ENCODE measurements at places on chromosomes 5 and 9.

- DNase-seq = no peak
These were observed 140.7 kb downstream of the FANCC start for GRCh38 chr9:95176755-95177319.

DNA sequence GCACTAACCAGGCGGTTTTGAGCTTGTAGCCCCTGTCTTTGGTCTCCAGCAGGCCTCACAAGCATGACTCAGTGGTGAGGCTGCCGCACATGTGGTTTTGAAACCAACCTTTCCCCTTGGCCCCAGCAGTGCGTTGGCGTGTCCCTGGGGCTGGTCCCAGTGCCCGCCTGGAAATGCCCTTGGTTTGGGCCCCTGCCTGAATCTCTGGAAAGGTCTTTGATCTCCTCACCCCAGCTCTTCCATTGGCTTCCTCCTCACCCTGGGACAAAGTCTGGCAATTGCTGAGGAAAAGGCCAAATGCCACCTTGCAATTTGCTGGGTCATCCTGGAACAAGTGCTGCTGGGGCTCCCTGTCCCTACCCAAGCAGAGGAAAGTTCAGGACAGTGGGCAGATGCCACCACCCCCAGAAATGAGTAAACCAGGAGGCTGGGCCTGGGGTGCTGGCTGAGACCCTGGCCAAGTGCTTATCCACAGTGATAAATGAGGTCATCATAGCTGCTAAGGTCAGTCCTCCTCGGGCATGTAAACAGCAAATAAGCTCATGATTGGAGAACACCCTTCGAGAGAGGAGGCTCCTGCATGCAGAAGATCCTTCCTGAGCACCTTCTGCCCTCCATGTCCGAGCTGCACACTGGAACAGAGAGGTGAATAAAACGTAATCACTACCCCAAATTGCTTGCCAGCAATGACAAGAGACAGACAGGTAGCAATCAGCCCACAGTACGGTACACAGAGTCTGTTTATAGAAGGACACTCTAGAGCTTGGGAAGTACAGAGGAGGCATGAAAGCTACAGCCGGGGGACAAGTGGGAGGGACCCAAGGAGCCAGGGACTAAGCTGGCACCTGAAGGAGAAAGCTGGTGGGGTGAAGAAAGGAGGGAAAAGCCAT is 98.9 kb upstream of the CPEB4 start:
- no peak for DNase-seq

DNA sequence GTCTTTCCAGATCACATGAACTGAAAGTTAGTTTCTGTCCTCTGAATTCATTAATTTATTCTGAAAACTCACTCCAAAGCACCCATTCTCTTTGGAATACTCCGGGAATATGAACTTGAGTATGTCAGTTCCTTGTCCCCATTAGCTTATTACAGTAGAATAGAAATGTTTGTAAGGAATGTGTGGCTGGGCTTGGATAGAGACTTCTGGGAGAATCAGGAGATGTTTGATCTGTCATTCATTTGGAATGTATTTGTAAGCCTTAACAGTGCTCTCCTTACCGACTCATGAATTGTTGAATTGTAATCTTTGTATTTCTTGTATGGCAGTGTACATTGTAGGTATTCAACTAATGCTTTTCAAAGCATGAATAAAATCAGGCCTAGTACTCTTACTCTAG is 548.4 kb downstream of the LRRC70 start:
- DNase-seq = no peak

DNA sequence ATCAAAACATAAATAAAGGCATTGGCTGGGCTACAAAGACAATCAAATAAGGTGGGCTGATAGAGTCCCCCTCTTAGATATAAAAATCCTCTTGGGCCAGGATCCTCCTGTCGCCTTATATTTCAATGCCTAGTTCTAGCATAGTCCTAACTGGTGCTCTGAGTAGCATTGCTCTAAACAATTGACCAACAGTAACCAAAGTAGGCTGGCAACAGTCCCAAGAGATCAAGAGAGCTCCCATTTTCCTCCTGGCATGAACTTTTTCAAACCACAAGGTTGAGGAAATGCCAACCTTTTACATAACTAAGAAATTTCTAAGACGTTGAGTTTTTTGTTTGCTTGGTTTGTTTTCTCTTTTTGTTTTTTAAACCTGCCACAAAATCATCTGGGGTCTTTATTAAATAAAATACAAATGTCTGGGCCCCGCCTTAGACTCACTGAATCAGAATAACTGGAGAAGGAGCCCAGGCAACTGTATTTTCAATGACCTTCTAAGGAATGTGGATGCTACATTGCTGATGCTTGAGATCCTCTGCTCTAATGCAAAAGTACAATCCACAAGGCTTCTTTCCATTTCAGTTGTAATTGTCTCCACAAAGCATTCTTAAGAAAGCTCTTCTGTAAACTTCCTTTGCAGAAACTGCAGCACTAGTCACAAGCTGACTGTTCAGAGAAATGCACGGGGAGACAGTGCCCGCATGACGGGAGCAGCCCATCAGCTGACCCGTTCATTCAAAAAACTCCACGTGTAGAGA is 2.9 kb downstream of the SLC45A2 start:
- DNase-seq = no peak

DNA sequence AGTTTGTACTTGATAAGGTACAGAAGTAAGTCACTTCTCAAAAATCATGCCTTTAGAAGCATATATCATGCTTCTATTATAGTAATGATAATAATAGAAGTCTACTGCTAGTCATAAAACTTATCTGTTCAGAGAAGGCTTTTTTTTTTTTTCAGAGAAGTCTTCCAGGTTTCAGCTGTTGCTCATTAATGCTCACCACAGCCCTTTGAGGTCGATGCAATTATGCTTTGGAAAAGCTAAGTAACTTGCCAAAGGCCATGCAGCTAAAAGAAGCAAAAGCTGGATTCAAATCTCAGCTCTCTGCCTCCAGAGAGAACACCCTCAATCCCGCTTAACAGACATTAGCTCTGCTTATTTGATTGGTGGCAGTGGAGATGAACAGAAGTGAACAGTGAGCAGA is 150.8 kb downstream of the DOCK8 start:
- DNase-seq = no peak

GRCh38 chr5:144076521-144077083 is 93.9 kb downstream of the YIPF5 start:
- DNase-seq = no peak

- DNase-seq = no peak
These were observed 4.1 kb downstream of the SUSD1 start for GRCh38 chr9:112170968-112171367.

DNA sequence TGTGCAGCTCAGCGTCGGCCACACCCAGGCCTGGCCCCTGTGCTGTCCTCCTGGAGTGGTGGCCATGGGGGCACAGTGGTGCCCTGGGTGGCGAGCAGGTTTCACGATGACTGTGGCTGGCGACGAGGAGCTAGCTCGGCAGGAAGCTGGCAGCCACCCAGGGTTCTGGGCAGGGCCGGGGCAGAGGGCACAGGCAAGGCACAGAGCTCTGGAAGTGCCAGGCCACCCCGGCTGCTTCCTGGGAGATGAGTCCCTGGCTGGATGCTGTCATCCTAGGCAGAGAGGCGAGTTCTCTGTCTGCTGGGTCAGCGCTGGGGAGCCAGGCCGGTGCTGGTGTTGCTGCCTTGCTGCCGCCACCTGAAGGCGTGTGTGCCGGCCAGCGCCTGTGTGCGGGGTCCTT is 51.7 kb downstream of the RXRA start:
- DNase-seq = no peak

DNA sequence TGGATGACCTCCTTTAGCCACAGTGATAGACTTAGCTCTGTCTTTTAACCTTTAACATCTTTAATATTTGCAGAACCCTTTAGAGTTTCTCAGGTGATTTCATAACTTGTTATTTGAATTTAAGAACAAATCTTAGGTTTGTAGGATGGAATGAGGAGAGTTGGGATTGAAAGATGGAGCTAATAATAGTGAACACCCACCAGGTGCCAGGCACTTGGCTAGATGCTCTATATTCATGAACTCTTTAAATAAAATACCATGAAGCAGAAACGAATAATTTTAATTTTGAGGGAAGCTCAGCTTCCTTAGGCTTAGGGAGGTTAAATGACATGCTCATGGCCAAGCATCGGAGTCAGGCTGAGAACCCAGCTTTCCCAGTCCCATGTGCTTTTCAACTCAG is 19.4 kb upstream of the CARNMT1 start:
- DNase-seq = no peak

- no peak for DNase-seq
These were observed 29.4 kb downstream of the SMAD5 start for GRCh38 chr5:136162008-136162407.

- no peak for DNase-seq
These were observed 217.7 kb upstream of the EDIL3 start for GRCh38 chr5:84602371-84602771.

GRCh38 chr5:157718519-157718918 is 12.7 kb upstream of the THG1L start:
- DNase-seq = peak; percentile 44

- DNase-seq = no peak
These were observed 25.1 kb upstream of the CARTPT start for GRCh38 chr5:71693828-71694427.

- no peak for DNase-seq
These were observed 14.6 kb downstream of the ARL15 start for GRCh38 chr5:54295651-54296276.

- DNase-seq = no peak
These were observed at the start of gene SPINK14 for GRCh38 chr5:148168246-148168645. Gene SPINK14 (plus strand): TSS chr5:148168546. CDS start chr5:148169733, 1,187 bp downstream.

GRCh38 chr5:72079288-72079687 is 28.0 kb upstream of the MAP1B start:
- DNase-seq = peak; percentile 64

GRCh38 chr9:74413876-74414275 is 83.3 kb upstream of the RORB start:
- no peak for DNase-seq

GRCh38 chr5:23024470-23024869 is 171.3 kb upstream of the CDH12 start:
- no peak for DNase-seq

GRCh38 chr9:706606-707459 is 134.7 kb upstream of the DMRT1 start:
- no peak for DNase-seq

- DNase-seq = no peak
These were observed 8.5 kb upstream of the ZNF79 start for GRCh38 chr9:127415657-127416056.

DNA sequence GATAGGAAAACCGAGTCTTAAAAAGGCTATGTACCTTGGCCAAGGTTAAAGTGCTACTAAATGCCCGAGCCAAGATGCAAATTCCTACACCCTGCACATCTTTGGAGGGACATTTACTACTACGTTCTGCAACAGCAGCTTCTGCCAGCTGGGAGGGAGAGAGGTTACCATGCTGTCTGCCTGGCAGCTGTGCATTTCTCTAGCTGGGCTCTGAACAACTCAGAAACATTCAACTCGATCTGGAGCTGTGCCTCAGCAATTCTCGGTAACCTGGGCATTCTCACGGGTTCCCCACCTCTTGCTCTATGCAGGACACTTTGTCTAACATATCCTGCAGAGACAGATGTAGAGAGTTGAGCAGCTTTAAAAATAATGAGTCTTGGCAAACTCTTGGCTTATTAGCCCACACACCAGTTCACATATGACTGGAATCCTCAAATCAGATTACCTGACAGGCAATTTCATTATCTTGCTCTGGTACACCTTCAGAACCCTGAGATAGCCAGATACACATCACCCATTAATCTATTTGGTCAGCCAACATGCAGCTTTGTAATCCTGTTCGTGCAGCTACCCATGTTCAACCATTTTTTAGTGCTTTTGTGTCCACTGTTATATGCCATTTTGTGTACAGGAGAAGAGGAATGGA is 115.8 kb downstream of the EFNA5 start:
- peak; percentile 53 for DNase-seq

GRCh38 chr5:173745123-173745522 is 128.7 kb upstream of the BOD1 start:
- DNase-seq = no peak

- DNase-seq = no peak
These were observed 20.8 kb upstream of the SEMA4D start for GRCh38 chr9:89518466-89519365.

- no peak for DNase-seq
These were observed 79.0 kb upstream of the TRIM32 start for GRCh38 chr9:116608064-116608463.

DNA sequence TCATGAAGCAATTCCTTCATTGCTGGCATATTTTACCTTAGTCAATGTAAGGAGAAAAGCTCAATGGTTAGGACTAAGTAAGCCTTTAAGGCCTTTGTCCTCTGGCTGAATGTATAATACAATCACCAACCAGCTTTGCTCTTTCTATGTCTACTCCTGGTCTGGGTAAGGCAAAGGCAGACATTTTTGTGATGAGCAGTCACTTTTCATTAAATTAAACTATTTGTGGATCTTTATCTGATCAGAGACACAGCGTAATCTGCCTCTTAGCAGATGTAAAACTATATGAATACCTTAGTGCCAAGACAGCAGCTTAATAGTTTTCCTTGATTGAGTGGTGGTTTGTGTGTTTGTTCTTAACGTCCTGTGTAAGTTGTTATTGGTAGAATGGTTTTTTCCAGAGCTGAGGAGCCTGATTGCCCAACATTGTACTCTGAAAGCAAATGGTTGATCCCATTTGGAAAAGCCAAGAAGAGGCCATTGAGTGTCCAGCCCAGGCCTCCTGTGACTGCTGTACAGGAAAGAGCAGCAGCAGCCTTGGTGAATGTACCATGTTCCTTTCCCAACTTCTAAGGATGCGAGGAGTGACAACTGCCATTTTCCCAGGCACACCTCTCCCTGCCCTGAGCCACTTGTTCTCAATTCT is 16.5 kb upstream of the CXXC5 start:
- no peak for DNase-seq

- no peak for DNase-seq
These were observed 94.9 kb upstream of the RANBP3L start for GRCh38 chr5:36396640-36397039.

DNA sequence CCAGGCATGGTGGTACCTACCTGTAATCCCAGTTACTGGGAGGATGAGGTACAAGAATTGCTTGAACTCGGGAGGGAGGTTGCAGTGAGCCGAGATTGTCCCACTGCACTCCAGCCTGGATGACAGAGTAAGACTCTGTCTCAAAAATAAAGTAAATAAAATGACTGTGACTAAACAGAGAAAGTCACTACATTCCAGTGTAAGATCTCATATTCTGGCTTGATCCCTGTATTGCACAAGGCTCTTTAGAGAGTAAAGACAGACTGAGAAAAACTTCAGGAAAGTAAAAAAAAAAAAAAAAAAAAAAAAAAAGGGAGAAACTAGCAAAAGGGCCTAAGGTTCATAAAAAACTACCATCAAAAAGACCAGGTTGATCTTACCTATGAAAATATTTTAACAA is 106.6 kb upstream of the PJA2 start:
- no peak for DNase-seq

- no peak for DNase-seq
These were observed 100.4 kb upstream of the MAMDC2 start for GRCh38 chr9:69943148-69943806.

GRCh38 chr5:58456026-58456425 is 3.9 kb downstream of the PLK2 start:
- no peak for DNase-seq

DNA sequence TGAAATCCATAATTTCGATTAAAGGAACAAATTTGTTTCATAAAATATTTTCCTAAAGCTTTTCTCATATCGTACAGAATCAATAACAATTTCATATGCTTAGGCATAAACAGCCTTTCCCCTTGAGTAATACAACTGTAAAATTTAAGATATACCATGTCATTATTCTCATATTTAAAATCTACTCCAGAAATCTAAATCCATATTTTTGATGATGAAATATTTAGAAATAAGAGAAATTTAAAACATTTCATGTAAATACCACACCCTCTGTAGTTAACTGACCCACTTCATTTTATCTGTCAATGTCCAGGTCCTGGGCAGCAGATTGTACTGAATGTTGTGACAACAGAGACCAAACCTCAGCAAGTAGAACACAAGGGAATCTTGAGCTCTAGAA is 5.1 kb downstream of the POC5 start:
- no peak for DNase-seq

All from NCI-H524 (cell line).